ENCODE measurements at places on chromosomes 7 and 10.
A peak's percentile ranks its signal among the peaks of the same experiment; 100 is the strongest.

- DNase-seq = peak; percentile 39
These were observed 233.6 kb downstream of the SNX13 start for GRCh38 chr7:17706734-17707133.

DNA sequence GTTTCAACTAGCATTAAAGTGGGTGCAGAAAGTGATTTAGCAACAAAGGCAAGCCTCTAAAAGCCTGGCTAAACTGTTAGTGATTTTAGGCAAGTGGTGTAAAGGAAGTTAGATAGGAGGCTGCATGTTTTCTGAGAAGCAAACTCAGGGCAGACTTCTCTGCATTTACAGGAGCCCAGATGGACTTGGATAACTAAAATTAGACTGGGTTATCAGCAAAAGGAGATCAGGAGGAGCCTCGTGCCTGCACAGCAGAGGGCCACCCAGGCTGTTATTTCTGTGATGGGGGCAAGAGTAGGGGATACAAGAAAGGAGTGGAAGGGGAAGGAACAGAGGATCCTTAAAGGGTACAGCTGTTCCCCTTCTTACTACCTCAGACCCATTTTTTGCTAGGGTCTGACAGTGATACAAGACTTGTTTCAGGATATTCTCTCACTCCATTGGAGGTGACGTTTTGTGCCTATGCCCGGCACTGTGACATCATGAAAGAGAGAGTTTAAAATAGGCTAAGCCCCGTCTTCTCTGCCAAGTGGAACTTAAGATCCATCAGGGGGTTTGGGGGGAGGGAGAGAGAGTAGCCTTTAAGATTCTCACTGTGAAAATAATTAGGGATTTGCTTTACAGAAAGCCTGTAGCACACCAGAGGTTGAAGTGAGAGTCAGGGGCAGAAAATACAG, 49.6 kb upstream of the PDCD4 start:
- DNase-seq = peak; percentile 60

- no peak for DNase-seq
These were observed 956 bp upstream of the KLHDC10 start for GRCh38 chr7:130069179-130069977.

GRCh38 chr7:151385626-151386300, 24.1 kb downstream of the WDR86 start:
- DNase-seq = no peak

DNA sequence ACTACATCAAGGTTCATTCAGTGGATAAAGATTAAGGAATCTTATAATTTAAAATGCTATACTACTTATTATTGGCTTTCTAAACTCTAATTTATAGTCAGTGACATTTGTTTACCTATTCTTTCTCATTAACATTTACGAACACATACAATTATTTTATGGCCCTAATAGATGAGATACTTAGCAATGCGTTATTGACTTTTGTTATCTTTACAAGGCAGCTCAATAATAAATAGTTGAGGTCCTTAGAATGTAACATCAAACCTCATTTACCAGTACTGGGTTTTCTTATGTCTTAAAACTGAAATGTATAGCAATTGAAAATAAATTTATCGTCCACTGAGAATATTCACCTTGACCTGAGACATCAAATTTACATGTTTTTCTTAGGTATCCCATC, 89.0 kb downstream of the THSD7A start:
- DNase-seq = no peak

DNA sequence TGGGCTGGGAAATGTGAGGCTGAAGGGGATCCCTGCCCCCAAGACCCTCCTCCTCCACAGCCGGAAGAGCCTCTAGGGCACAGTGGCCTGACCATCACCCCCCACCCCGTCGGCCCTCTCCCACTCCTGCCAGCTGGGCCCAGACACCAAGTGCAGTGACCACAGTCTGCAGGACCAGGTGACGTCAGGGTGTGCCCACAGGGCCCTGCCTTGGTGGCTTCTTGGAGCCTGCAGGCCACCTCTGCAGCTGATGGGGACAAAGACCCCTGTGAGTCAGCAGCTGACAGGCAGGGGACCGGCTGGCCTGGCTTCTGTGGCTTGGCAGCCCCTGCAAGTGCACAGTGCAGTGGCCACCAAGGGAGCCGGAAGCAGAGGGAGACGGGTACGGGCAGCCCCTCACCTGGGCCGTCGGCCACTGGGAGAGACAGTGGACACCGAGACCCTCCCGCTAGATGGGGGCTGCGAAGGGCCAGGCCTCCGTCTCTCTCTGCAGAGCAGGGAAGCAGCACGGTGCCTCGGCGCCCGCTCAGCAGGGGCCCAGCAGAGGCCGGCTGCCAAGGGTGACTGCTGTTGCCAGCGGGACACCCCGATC, 274.6 kb downstream of the ELFN1 start:
- no peak for DNase-seq

DNA sequence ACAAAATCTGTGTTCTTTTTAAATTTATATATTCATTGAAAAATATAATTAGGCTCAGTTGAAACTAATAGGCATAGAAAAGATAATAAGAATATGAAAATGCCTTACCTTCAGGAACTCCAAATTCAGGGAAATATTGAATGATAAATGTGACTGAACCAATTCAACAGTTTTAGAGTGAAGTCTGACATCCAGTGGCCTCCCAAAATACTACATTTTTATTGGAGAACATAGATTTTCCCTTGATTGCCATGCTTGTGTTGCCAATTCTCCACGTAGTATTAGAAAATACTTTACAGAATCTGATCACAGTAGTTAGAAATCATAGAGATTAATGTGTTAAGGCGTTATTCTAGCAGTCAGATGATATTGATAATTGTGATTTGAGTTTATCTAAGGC, 1246.7 kb downstream of the GATA3 start:
- no peak for DNase-seq

DNA sequence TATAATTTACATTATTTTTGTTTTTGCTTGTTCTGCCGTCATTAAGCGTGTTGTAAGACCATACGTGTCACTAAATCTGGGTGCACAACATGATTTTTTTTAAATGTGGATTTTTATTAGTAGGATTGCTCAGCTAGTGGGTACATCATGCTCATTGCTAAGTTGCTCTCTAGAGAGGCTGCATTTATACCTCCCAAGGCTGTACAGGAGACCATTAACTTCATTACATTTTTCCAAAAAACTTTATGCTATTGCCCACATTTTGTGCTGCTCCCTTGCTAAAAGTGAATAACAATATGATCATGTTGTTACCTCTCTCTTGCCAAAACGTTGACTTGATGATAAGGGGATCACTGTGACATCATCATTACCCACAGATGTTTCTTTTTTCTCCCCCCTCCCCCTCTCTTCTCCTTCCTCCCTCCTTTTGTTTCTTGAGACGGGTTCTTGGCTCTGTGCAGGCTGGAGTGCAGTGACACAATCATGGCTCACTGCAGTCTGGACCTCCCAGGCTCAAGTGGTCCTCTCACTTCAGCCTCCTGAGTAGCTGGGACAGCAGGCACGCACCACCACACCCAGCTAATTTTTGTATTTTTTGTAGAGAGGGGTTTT, 65.1 kb downstream of the BMPR1A start:
- no peak for DNase-seq

GRCh38 chr10:37520488-37520887, 336.9 kb downstream of the ZNF248 start:
- DNase-seq = no peak

DNA sequence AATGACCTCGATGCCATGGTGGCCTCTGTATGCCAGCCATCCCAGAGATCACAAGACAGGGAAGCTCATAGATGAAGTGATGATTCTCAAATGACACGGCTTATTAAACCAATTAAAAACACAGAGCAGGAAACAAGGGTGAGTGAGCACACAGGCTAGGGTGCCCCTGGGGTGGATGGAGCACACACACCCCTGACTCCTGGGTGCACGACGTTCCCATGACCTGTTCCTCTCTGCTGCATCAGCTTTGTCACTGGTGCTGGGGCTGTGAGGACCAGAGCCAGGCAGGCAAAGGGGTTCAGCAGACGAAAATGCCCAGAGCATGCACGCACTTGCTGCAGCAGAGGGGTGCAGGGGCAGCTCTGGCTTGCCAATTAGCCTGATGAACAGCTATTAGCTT, 86.5 kb upstream of the LRRC4 start:
- no peak for DNase-seq

DNA sequence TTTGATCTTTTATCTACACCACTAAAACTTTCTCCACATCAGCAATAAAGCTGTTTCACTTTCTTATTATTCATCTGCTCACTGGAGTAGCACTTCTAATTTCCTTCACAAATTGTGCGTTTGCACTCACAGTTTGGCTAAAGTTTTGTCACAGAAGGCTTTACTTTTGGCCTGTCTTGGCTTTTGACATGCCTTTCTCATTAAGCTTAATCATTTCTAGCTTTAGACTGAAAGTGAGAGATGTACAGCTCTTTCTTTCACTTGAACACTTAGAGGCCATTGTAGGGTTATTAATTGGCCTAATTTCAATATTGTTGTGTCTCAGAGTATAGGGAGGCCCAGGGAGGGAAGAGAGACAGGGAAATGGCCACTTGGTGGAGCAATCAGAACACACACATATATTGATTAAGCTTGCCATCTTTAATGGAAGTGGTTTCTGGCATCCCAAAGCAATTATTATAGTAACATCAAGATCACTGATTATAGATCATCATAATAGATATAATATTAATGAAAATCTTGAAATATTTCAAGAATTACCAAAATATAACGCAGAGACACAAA, 512.5 kb downstream of the ETV1 start:
- no peak for DNase-seq

DNA sequence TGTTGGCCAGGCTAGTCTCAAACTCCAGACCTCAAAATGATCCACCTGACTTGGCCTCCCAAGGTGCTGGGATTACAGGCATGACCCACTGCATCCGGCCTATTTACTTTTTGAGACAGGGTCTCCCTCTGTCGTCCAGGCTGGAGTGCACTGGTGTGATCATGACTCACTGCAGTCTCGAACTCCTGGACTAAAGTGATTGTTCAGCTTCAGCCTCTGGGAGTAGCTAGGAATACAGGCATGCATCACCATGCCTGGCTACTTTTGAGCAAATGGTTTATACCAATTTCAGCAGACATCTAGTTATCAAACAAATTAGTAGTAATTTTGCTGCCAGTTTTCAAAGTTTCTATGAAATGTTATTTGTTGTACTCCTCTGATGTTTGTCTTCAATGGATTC, 2.2 kb upstream of the WAC start:
- DNase-seq = no peak

GRCh38 chr10:123166618-123167017, 12.4 kb downstream of the BUB3 start:
- DNase-seq = no peak

- DNase-seq = no peak
These were observed 1203.5 kb downstream of the TYW1 start for GRCh38 chr7:68200051-68200670.

DNA sequence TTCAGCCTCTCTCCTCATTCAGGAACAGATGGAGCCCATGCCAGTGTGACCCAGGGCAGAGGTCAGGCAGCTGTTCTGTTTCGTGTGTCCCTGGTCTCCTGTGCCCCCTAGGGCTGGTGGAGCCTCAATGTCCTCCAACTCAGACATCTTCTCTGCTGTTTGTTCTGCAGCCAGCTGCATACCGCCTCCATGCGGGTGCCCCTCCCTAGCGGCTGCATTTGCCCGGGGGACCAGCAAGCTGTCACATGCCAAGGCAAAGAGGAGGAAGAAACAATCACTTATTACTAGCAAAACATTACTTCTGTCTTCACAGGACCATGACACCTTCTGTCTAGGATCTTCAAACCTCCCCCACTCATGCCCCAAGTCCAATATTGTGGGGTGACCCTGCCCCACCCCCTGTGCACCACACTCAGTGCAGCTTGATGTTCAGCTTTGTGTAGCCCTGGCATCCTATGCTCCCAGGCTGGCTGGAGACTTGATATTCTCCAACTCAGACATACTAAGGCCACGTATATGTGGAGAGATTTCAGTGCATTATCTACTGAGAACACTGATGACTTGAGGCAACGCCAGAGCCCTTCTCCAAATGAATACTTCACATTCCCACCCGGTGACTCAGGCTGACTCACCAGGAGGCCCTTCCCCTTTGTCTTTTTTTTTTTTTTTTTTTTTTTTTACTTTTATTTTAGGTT, 188.9 kb downstream of the SKIDA1 start:
- DNase-seq = no peak

DNA sequence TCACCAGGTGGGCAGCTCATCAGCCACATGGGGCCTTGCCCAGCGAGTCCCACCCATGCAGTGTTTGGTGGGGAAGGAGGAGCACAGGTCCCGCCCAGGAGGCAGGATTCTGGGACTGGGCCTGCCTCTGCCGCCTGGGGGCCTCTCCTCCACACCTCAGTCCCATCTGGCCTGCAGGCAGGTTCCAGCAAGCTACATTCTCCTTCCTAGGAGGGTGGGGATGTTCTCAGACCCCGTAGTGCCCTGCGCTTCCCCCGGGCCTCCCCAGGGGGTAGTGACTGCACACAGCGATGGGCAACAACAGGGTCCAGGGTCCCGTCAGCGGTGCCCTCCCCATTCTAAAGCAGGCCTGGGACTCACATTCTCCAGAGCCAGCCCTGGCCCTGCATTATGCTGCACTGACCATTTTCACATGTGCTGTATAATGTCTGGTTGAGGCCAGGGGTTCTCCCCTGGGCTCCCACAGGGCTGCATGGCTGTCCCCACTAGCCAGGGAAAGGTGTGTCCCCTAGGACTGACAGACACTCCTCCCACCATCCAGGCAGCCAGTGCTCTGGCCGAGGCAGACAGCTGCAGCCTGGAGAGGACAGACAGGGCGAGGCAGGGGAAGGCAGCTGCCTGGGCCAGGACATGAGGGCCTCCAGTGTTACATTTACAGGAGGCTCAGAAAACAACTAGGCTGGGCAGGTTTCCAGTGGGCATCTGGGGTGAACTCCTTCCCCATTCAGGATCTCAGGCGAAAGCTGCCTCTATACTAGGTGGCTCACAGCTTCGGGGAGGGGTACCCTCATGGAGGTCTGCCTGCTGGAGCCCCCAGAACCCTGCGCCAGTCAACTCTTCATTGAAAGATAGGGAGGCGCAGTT, 9.3 kb downstream of the RASGEF1A start:
- peak; percentile 24 for DNase-seq

- DNase-seq = no peak
These were observed 316.7 kb downstream of the FGFR2 start for GRCh38 chr10:121281576-121281975.

GRCh38 chr10:106825576-106826364, 338.7 kb downstream of the SORCS1 start:
- no peak for DNase-seq

DNA sequence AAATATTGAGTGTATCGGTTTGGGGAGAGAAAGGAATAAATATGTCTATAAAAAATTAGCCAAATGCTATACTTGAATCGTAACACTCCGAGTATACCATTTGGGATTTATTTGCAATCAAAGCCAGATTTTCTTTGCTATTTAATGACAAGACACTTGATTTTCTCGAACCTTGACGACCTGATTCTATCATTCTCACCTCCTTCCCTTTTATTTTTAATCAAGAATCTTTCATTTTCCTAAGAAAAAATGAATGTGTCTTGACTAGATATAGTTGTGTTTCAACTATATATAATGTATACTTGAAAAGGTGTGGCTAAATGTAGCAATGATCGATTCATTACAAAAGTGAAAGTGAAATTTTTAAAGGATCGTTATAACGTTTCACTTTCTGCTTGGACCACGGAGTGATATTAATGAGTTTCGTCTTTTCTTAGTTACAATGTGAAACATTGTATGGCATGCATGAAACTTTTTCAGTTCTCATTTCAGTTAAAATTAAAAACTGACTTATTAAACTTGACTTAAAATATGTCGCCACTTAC, 562 bp downstream of the NUB1 start:
- DNase-seq = no peak

Measured in right hindlimb (tissue), 1 donor.